ENCODE measurements at places on chromosomes 3 and 15. TPM values are rescaled to one million over a fixed set of nuclear protein-coding genes. Genes with fewer than 3 reads are reported as not detected.

Gene LINGO1
- 4.7 TPM for total RNA-seq

DNA sequence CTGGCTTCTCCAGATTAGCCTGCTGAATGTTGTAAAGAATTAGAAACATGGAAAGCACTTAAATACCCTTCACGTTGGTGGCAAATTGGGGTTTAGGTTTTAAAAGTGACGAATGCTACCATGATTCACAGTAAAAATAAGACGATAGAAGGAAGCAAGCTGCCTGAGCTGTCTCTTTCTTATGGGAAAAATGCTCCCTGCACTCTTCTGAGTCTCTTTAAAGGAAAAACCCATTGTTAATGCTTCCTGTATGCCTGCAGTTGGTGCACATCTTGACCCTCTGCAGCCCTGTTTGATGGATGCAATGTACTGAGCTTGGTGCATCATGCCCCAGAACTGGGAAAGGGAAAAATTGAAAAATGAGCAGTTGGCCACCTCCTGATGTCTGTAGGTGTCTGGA lies 258.6 kb upstream of the RASGRP1 start:
- no peak for DNase-seq

Gene HESX1
- total RNA-seq: not detected

Gene EIF4E3
- total RNA-seq: 25.3 TPM

- DNase-seq: peak; percentile 55
Measured at GRCh38 chr3:42718338-42718737, 15.7 kb upstream of the HHATL start.

- no peak for DNase-seq
Measured at GRCh38 chr15:36632226-36632625, 52.8 kb downstream of the CDIN1 start.

DNA sequence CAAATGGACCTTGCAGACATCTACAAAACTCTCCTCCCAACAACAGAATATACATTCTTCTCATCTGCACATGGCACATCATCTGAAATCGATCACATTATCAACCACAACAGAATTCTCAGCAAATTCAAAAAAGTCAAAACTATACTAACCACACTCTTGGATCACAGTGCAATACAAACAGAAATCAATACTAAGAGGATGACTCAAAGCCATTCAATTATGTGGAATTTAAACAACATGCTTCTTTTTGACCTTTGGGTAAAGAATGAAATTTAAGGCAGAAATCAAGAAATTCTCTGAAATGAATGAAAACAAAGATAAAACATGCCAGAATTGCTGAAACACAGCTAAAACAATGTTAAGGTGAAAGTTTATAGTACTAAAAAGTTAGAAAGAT lies 358.1 kb downstream of the NSUN3 start:
- DNase-seq: no peak
